Activated naive CD8-positive, alpha-beta T cell treated with anti-CD3 and anti-CD28 coated beads, Interleukin-2, amount 50 U/mL, for 24 hours (primary cell): ENCODE measurements at places on chromosomes 16 and 17.
A peak's percentile ranks its signal among the peaks of the same experiment; 100 is the strongest.

- DNase-seq: peak; percentile 11
Measured at GRCh38 chr17:40565769-40566409, 617 bp upstream of the CCR7 start.

DNA sequence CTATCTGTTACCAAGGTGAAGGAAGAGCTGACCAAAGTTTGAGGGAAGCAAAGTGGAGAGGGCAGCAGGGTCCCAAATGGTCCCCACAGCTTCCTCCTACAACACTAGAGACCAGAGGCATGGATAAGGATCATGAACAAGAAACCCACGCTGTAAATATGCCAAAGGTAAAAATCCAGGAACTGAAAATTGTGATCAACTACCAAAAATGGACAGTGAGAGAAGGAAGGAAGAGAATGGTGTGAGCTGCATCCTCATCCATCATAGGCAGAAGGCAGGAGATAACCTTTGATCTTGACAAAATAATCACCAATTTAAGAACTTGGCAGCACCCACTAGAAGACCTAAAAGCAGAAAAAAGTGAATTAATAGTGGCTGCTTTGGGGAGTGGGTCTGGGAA lies 66.2 kb downstream of the CYTH1 start:
- DNase-seq: no peak

DNA sequence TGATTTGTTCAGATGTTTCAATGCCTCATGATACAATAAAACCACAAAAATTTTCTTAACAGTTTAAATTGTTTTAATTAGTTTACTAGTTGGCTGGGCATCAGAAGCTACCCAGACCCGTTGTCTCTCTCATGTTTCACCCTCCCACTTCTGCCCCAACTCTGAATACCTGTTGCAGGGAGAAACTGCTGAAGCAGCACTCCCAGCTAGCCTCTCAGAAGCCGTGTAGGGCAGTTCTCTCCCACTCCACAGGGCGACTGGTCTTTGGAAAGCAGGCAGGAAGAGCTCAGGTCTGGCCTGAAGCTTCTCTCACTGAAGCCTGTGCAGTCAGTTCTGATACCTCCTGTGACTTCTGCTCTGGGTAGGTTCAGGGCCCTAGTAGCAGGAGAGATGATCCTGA lies 1.6 kb upstream of the EDC4 start:
- DNase-seq: no peak

- no peak for DNase-seq
Measured at GRCh38 chr17:4665027-4665426, 23.5 kb upstream of the ALOX15 start.

GRCh38 chr17:79721993-79722671 lies 8.6 kb upstream of the ENPP7 start:
- no peak for DNase-seq

- no peak for DNase-seq
Measured at GRCh38 chr16:67930191-67930590, 1.5 kb downstream of the CTRL start.

DNA sequence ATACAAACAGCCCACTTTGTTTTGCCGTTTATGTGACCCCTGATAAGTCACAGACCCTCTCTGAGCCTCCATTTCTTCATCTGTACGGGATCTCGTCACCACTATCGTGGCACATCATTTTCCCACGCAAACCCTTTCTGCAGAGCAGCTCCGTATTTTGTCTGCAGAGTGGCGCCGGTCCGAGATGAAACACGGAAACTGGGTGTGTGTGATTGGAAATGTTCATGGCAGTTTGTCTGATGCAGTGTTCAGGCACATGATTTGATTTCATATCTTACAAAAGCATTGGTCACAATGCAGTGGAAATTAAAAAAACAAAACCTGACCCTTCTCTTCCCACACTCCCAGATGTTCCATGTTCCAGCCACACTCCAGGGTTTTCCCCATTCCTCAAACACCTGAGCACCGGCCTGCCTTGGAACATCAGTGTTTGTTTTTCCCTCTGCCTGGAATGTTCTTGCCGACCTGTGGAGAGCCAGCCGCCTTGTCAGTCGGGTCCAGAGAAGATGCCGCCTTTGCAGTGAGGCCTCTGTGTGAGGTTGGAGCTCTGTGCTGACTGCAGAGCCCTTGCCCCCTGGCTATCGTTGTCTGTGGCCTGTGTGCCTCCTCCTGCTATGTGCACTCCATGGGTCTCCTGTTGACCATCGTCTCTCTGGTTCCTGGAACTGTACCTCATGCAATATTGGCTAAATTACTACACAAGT lies 39.2 kb downstream of the NT5M start:
- no peak for DNase-seq

DNA sequence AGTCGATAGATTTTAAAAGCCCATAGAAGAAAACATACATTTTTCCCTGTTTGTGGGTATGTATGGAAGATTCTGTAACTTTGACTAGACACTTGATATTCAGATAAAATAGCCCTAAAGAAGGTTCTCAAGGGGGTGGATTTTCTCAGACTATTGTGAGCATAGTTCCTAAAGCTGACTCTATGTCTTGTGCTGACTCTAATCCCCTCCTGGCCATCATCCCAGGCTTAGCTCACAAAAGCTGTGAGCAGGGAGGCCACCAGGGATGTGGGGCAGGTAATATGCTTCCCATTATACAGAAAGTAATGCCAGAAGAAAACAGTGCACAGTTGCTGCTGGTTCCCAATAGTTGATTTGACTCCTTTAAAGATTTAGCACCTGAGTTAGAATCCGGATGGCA lies 32.0 kb downstream of the CDH13 start:
- no peak for DNase-seq

DNA sequence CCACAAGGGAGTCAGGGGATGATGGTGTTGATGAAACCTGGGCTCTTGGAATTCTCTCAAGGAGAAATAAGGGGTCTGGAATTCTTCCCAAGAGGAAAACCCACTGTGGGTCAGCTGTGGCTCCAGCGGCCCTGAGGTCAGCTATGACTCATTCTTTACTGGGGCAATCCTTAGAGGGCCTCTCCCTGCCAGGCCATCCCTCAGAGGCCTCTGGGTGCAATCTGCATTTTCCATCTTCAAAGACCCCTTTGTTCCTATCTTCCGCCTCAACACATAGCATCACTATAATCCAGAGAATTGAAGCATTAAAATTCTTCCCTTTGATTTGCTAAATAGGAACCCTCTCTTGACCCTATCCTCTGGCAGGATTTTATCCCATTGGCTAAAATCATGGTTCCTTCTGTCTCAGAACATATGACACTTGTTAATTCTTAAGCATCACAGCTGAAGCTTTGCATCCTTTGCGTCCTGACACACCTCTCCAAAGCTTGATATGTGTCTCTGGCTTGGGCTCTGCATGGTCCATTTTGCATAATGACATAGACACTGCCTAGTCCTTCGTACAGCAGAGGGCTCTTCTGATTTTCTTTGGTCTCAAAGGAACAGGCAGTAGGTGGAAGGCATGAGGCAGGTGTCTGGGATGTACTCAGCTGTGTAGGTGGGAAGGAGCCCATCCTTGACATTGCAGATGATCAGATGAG lies 4.4 kb upstream of the KRT37 start:
- no peak for DNase-seq

DNA sequence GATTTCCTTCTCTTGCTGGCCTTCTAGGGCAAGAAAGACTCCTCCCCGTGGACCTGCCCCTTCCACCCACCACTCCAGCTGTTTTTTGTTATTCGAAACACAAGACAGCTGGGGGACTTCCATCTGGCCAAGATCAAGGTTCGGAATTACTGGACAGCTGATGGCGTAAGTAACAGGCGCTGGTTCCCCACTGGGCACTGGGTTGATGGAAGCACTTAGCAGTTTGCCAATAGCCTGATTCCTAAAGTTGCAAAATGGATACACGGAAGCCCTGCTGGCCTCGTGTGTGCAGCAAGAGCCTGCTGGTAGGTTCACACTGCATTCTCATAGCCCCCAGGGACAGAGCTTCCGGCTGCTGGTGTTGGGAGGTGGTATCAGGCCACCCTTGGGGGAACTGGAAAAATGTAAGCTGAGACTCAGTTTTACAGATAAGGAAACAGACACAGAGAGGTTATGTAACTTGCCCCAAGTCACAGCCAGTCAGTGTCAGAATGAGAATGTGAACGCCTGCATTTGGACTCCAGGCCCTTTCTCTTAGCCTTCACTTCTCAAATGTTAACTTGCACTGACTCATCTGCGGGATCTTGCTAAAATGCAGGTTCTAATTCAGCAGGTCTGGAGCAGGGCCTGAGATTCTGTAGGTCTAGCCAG lies 171.7 kb downstream of the KATNIP start:
- no peak for DNase-seq

DNA sequence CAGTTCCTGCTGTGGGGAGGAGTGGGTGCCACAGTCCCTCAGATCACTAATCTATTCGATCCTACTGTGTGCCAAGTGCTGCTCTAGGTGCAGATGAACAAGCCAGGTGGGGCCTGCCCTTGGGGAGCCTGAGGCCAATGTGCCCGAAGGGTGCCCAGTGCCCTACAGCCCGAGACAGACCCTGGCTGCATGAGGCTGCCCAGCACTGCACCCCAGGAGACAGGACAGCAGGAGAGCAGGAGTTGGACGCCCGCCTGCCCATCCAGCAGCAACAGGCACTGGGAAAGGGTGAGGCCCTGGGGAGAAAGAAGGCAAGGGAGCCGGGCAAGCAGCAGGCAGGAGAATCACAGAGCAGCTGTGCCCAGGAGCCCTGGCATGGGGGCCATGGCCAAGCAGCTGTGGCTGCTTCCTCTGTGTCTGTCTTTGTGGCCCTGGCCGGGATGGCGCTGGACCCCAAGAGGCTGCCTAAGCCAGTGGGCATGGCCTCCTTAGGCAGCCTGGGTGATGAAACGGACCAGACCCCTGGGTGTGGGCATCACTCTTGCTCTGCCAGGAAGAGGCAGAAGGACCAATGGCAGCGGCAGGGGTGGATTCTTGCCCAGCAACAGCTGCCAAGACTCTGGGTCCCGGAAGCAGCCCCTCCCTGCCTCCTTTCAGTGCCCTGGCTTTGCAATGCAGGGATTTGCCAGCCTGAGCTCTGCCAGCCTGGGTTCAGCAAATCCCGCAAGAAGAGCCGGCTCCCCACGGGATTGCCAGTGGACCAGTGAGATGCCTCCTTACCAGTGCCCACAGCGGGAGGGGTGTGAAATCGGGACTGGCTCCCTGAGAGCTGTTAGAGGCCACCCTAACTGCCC lies 179.6 kb upstream of the TNRC6C start:
- no peak for DNase-seq

- no peak for DNase-seq
Measured at GRCh38 chr16:72264771-72265170, 92.8 kb upstream of the PMFBP1 start.

DNA sequence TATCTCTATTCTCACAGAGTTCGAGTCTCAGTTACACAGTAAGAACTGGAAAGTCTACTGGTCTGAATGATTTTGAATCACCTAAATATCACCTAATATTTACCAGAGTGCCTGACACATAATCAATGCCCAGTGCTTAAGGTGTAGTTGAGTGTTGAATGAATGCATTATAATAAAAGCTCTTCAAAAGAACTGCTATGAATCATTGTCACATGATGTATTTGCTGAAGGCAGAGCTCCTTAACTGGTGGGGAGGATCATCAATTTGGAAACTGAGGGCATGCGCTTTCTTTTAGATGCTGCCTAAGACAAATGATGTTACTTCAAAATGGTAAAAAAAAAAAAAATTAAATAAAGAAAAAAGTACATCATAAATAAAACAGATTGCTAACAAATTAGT lies 359.4 kb upstream of the KIF2B start:
- DNase-seq: no peak

- DNase-seq: no peak
Measured at GRCh38 chr17:39193346-39193745, 4.1 kb downstream of the CACNB1 start.

DNA sequence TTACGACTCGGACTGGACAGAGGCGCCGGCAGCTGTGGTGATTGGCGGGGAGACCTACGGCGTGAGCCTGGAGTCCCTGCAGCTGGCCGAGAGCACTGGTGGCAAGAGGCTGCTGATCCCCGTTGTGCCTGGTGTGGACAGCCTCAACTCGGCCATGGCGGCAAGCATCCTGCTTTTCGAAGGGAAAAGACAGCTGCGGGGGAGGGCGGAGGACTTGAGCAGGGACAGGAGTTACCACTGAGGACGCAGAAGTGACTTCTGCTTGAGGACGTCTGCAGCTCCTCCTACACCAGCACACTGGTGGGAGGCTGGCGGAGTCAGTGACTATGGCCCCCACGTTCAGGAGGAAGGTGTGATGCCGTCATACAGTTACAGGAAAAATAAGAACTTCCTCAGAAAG lies 9.7 kb downstream of the MRM3 start:
- DNase-seq: no peak

DNA sequence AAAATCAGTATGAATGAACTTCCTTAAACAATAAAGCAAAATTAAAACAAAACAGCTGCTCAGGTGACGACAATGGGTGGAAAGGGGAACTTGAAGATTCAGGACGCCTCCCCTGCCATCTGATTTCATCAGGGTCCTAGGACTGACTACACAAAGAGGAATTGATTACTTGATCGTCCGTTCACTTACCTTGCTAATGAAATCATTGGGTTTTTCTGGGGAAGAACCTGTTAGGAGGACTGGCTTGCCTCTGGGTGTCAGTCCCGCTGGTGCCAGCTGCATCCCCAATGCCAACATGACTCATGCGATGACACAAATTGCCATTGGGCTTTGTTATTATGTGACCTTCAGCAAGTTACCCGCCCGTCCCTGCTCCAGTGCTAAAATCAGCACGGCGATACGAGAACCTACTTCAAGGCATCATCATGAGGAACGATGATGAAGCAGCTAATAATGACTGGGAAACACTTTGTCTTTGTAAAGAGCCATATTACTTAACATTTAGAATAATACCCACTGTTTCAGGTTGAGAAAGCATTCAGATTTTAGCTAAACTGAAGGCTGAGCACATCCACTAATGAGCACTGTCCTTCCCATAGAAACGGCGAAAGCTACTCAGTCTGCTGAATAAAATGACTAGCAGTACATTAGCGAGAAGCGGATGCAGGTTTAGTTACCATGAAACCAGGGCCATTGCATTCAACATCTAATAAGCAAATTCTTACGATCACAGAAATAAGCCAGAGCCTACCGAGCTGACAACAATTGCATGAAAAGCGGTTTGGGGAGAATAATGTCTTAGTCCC lies 139.4 kb downstream of the ZFHX3 start:
- DNase-seq: no peak

- DNase-seq: peak; percentile 73
Measured at GRCh38 chr17:44221084-44221861, 1.8 kb upstream of the UBTF start.

GRCh38 chr17:73924909-73925186 lies 278.6 kb upstream of the RPL38 start:
- no peak for DNase-seq

DNA sequence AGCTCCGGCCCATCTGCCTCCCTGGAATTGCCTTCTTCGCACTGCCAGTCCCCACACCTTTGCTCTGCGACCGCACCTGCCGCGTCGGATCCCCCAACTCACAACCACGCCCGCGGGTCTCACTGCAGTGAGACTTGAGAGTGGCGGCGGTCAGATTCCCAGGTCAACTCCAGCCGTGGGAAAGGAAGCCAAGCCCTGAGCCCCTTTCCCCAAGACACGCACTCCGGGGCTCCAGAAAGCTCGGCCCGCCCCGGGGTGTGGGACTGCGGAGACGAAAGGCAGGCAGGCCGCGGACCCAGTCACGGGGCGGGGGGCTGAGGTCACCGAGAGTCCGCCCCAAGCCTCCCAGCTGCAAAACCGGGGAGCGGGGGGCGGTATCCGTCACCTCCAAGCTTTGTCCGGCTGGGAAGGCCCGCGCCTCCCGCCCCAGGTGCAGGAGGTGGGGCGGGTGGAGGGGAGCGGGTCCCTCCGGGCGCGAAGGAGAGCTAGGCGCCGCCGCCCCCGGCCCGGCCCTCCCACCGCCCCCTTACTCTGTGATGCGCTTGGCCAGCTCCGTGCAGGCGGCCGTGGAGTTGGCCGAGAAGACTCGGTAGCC lies 615 bp downstream of the PRPSAP1 start:
- DNase-seq: peak; percentile 29

GRCh38 chr16:1290860-1291575 lies 18.4 kb upstream of the UBE2I start:
- DNase-seq: no peak
